ENCODE measurements at places on chromosomes 1 and 21. TPM values are rescaled to one million over a fixed set of nuclear protein-coding genes. Genes with fewer than 3 reads are reported as not detected.

GRCh38 chr1:197481101-197481500, 213.0 kb downstream of the CRB1 start:
- no peak for DNase-seq

GRCh38 chr1:93707956-93708355, 26.3 kb upstream of the BCAR3 start:
- no peak for DNase-seq

DNA sequence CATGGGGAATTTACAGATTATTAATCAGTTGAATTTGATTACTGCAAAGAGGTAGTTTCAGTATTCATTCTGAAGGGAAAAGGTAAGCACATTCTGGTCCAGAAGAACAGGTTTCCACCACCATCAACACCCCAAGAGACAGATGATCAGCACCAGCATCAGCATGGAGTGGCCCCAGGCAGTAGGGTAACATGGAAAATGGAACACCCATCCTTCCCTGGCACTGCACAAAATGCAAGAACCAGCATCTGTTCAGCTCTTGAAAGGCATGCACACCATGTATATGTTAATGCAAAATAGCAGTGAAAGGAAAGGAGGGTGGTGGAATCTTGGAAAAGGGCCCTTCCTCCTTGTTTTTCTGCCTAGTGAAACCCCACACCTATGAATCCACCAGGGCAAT, 9.2 kb downstream of the HSD3B1 start:
- no peak for DNase-seq

LYPD8 gene
- total RNA-seq = not detected

GRCh38 chr1:66747501-66747900, 4.8 kb upstream of the DYNLT5 start:
- DNase-seq = no peak

KCNN3 gene
- total RNA-seq = 1.6 TPM

- DNase-seq = peak; percentile 21
Observed at GRCh38 chr1:10108948-10109708, 76.4 kb downstream of the UBE4B start.

- DNase-seq = no peak
Observed at GRCh38 chr21:42525029-42525581, 11.5 kb downstream of the SLC37A1 start.

GRCh38 chr1:49240709-49241221, 464.1 kb upstream of the BEND5 start:
- DNase-seq = no peak

GNG12 gene
- total RNA-seq = 44.6 TPM

DNA sequence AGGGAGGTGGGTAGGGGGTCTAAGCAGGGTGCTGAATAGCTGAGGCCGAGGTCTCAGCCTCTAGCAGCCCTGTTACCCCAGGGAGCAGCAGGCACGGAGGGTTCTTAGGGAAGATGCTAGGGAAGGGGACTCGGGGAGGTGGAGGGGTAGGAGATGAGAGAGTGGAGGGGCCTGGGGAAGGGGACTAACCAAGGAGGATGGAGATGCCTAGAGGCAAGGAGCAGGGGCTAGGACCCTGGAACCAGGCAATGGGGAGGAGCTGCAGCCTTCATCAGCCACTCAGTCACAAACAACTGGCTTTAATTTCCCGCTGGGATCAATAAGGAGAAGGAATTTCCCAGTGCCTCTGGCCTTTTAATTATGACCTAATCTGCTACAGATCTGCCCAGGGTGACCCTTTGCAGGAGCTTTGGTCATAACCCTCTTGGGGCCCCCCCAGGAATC, 2.9 kb upstream of the CRABP2 start:
- DNase-seq = no peak

USH2A gene
- total RNA-seq = 2.8 TPM

GRCh38 chr1:93427656-93428055, 20.3 kb upstream of the FNBP1L start:
- peak; percentile 82 for DNase-seq

C1orf226 gene
- 3.5 TPM for total RNA-seq

ZNF678 gene
- total RNA-seq = 3.3 TPM

DNA sequence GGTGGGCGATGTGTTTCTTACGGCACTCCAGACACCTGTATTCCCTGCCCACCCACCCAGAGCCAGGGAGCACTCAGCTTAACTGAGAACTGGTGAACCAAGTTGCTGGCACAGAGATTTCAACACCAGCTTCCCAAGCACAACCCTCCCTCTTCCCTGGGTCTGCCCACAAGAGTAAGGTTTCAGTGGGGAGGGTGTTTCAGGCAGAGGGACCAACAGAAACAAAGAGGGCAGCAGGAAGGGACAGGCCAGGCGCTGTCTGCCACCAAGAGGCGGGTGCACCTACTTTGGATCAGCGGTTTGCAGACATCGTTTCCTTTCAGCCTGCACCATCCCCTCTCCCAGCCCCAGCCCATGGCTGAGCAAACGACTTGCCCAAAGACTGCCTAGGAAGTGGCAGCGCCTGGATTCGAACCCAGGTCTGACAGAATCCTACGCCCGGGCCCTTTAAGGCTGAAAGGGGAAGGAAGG, 21.9 kb upstream of the ALDH4A1 start:
- no peak for DNase-seq

DNA sequence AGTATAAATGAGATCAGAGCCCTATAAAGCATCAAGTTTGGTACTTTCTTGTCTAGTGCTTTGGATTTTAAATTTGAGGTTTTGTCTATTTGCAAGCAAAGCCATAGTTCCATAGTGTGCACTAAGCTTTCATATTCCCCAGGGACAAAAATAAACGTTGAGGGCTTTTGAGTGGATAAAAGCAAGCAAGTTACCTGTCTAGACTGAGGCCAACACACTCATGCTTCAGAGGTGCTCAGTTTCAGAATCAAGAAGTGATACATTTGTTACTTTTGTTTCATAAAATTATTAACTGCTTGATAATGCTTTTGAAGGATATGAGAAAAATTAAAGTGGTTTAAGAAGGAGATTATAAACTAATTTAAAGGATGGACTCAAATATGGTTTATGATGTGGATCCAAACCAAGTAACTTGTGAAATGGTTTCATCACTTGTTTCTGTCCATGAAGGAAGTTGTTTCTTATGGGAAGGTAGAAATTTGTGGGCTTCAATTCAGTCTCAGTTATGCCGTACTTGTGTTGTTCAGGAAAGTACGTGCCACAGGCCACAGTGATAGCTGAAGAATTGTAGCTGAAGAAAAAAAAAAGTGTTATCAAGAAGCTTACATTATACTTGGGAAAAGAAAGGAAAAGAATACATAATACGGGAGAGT, 71.2 kb downstream of the CHRM3 start:
- DNase-seq = no peak

OPRD1 gene
- total RNA-seq = not detected

GRCh38 chr1:117166076-117166475, 44.5 kb upstream of the TRIM45 start:
- DNase-seq = no peak

DNA sequence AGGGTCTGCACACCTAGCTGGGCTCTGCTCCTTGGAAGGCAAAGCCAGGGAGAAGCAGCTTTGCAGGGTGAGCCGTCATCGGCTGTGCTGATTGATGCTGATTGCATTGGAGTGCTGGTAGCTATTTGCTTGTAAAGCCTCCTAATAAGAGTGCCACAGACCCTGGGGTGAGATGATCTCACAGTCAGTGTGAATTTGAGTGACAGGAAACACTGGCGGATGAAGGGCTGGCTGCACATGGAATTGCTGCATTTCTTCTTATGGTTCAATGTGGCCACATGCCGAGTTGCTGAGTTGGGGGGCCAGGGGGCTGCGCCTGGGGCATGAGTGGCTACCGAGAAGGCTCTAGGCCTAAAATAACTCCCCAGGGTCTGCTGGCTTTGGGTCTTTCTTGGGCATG, 138.2 kb upstream of the CACNA1E start:
- no peak for DNase-seq

GRCh38 chr1:26328597-26328996, 10.8 kb downstream of the CD52 start:
- DNase-seq = no peak

DNA sequence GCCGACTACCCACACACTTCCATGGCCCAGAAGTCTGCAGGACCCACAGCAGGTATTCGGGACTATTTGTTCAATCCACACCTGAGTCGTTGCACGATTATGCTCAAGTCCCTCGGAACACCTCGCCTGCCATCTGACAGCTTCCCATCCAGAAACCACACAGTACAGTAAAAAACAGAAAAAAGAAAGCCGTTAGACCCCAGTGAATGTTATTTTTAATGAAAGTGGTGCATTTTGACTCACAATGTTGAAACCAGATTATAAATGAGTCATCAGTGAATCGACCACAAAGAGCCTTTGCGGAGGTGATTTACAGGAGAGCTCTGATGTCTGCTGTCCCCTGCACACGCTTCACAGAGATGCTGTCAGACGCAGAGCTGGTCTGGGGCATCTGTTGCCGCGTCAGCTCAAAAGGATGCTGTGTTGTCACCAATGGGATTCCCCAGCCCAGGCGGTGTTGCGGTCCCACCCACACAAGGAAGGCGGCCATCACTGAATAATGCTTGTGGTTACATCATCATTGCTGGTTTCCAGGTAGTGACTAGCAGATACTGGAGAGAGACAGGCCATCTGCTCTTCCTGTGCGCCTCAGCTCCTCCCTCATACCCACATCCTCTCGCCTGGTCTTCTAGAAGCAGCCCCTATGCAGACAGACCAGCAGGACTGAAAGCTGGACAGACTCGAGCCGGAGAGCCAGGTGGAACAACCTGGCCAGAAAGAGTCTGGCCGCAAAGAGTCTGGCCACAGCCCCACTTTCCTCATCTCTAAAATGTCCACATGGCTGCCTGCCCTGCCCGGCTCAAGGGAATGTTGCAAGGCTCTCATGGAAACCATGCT, 116.8 kb downstream of the TOMM20 start:
- DNase-seq = peak; percentile 72

- DNase-seq = peak; percentile 15
Observed at GRCh38 chr1:77900687-77901293, 12.4 kb downstream of the NEXN start.
